ENCODE measurements at places on chromosomes 6 and 20.

- DNase-seq = no peak
These were observed 104.6 kb downstream of the TFAP2A start for GRCh38 chr6:10310330-10310653.

DNA sequence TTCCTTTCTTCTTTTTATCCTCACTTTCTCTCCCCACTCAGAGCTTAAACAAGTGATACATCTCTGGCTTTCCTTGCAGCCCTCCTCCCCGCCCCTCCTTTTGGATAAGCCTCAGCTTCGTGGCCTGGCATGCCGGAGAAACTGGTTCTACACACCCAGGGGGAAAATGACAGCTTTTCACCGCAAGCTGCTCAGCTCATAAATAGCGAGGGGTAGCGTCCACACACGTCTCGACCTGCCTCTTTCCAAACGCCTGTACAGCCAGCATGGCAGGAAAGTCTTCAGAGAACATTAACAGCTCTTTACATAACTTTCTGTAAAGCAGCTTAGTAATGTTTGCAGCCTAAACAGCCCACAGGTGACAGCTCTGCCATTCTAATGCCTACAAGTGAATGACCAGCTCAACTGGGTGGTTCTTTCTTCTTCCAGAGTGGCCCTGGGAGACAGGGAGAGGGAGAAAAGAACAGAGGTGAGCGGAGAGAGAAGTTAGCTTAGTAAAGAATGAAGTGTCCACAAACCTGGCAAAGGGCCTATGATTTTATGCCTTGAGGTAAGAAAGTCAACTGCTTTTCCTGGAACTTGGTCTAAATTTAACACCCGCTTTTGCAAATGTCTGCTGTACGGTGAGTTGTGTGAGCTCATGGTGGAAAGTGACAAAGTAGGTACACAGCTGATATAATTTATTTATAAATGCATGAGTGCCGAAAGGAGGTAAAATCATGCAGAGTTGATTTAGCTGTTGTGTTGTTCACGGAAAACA, 251.5 kb downstream of the TFAP2A start:
- DNase-seq = no peak

GRCh38 chr6:5160206-5160605, 75.1 kb downstream of the PPP1R3G start:
- no peak for DNase-seq

GRCh38 chr6:16681260-16681873, 79.9 kb downstream of the ATXN1 start:
- DNase-seq = no peak

DNA sequence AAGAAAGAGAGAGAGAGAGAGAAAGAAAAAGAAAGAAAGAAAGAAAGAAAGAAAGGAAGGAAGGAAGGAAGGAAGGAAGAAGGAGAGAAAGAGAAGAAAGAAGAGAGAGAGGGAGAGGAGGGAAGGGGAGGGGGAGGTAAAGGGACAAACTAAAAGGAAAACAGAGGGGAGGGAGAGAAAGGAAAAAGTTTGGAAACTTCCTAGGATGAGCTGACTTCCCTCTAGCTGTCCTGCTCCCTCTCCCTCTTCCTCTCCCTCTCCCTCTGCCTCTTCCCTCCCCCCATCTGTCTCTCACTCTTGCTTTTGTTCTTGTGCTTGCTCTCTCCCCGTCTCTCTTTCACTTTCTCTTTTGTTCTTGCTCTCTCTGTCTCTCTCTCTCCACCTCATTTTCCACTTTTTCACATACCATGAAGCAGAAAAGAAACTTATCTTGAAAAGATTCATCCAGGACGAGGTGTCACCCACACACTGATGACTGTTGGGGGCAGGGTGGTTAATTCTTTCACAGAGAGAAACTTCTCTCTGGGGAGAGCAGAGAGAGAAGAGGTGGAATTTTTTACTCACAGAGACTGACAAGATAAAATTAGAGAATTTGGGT, 56.4 kb upstream of the DUSP22 start:
- no peak for DNase-seq

GRCh38 chr6:132872923-132873322, 58.6 kb downstream of the RPS12 start:
- peak; percentile 3 for DNase-seq

- DNase-seq = no peak
These were observed 4.0 kb upstream of the ADGRF5 start for GRCh38 chr6:46925563-46926253.

DNA sequence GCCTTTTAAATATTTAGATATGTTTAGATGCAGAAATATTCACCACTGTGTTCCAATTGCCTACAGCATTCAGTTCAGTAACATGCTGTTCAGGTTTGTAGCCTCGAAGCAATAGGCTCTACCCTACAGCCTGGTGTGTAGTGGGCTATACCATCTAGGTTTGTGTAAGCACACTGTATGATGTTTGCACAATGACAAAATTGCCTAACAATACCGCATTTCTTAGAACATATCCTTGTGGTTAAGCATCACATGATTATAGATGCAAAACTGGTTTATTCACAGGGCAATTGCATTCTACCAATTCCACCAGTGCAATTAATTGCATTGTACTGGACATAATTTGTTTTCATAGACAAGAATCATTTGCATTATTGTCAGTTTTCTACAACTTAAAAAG, 7.9 kb upstream of the SLC22A16 start:
- DNase-seq = no peak

- DNase-seq = no peak
These were observed 303.7 kb downstream of the ESR1 start for GRCh38 chr6:152110886-152111820.

DNA sequence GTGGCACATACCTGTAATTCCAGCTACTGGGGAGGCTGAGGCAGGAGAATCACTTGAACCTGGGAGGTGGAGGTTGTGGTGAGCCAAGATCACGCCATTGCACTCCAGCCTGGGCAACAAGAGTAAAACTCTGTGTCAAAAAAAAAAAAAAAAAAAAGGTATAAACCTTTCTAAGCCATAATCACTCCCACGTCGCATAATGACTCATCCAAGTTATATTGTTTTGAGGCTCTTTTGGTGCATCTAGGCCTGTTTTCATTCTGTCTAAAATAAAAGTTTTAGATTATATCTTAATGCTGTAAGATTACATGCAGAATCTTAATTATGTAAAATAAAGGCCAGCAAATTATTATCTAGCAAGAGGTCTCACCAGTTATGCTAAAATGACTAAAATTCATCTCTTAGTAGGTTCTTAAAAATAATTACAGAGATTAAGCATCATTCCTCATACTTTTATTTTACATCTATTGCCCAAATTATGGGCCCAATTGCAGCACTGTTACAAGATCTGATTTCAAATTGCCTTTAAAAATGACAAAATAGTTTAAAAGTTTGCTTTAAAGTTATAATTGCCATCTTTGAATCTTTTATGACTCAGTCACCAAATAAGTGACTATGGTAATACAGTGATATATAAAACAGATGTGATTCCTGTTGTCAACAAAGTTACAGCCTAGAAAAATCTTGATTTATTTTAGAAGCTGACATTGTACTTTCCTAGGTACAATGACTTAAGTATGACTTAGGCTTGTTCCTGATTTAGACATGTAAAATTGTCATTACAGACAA, 10.4 kb upstream of the SUMO4 start:
- no peak for DNase-seq

DNA sequence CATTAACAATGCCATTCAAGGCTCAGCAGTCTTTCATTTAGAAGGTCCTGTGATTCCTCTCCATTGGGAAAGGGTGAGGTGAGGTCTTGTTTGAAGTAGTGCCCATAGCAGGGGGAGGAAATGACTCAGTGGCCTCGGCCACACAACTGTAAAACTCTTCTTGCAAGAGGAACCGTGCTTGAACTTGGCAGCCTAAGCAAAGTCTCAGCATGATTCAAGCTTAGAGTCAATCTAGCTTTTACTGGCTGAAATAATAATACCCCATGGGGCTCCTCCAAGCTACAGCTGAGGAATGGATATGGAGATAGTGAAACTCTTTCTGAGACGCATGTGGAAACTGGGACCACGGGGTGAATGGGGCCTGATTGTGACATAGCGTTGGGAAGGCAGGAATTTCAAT, 428.2 kb downstream of the BMP2 start:
- no peak for DNase-seq

GRCh38 chr6:150451807-150452427, 83.1 kb downstream of the IYD start:
- no peak for DNase-seq

- DNase-seq = no peak
These were observed 36.2 kb upstream of the IL17A start for GRCh38 chr6:52149949-52150348.

DNA sequence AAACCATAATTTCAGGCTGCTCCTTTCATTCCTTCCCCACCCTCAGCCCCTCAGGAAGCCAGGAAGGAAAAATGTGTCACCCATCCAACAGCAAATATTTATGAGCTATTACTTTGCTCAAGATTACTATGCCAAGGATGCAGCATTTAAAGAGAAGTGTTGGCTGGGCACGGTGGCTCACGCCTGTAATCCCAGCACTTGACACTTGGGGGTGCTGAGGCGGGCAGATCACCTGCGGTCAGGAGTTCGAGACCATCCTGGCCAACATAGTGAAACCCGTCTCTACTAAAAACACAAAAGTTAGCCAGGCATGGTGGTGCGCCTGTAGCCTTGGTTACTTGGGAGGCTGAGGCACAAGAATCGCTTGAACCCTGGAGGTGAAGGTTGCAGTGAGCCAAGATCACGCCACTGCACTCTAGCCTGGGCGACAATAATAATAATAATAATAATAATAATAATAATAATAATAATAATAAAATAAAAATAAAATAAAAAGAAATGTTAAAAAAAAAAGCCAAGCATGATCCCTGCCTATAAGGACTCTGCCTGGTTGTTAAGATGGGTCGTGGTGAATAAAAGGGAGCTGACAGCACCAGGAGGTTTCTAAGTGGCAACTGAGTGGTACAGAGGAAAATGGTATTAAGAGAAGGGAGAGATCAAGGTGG, 20.5 kb upstream of the TIAM2 start:
- no peak for DNase-seq

GRCh38 chr6:156658966-156659821, 118.0 kb upstream of the ARID1B start:
- DNase-seq = no peak

- DNase-seq = no peak
These were observed 113.1 kb downstream of the TIAM2 start for GRCh38 chr6:155108070-155108820.

DNA sequence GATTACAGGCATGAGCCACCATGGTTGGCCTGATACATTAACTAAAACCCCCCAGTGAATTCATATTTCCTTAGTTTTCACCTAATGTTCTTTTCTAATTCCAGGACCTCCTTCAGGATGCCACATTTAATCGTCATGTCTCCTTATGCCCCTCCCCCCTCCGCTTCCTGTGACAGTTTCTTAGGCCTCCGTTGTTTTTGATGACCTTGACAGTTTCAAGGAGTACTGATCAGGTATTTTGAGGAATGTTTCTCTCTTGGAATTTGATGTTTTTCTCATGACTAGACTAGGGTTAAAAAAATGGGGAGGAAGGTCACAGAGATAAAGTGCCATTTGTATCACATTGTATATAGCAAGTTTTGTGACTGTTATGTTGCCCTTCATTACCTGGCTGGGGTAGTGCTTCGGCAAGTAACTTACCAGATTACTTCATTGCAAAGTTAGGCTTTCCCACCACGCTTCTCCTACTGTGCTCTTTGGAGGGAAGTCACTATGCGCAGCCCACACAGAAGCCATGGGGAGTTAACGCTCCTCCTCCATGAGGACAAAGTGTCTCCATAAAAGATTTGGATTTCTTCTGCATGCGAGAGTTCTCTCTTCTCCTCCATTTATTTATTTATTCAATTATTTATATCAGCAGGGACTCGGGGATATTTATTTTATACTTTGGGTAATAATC, 99.5 kb downstream of the NCR2 start:
- DNase-seq = no peak

- no peak for DNase-seq
These were observed 22.7 kb downstream of the COL11A2 start for GRCh38 chr6:33169291-33170175.

- DNase-seq = no peak
These were observed 95.5 kb downstream of the FOXC1 start for GRCh38 chr6:1705183-1705582.

DNA sequence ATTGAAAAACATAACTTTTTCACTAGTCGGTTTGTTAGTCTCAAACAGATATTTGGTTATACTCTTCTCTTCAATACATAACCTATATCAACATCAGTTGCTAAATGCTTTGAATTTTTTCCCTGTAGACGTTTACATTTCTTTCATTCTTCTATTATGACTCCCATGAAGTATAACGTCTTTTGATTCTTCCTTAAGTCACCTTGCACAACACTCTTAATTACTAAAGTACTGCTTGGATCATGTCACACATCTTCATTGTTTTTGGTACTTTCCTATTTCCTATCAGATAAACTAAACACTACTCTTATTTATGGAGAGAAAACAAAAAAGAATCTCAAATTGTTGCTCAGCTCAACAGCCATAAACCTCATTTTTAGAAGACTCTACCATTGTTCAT, 23.0 kb upstream of the BMP5 start:
- no peak for DNase-seq

DNA sequence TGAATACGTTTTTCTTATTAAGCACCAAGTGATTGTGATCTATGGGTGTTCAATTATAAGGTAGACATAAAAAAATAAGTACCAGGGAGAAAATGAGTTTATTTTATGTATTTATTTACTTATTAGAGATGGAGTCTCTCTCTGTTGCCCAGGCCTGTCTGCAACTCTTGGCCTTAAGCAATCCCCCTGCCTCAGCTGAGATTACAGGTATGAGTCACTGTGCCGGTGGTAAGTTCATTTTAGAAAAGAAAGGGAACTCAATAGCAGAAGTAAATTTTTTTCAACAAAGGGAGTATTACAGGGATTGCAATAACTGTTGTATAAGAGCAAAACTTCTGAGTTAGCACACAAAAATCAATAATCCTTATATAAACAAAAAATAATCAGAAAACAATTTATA, 98.7 kb upstream of the FUT9 start:
- DNase-seq = no peak

DNA sequence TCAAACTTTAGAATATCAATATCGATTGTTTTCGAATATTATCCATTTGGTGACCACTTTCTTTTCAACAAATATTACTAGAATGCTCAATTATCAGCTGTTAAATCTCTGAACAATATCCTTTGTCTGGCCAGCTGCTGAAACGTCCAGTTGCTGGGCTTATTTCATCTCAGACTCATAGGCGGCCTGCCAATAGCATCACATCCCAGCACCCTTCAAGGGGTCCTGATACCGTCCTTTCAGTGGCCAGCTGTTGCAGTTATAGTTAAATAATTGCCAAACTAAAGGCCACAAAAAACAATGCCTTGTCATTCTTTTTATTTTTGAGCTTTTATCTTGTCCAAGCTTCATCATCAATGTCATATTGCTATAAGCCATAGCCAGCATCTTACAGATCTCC, 1006.8 kb upstream of the MANEA start:
- no peak for DNase-seq

GRCh38 chr6:43916924-43917877, 147.2 kb downstream of the VEGFA start:
- no peak for DNase-seq

- no peak for DNase-seq
These were observed 27.0 kb upstream of the ADGRF5 start for GRCh38 chr6:46948699-46949098.

DNA sequence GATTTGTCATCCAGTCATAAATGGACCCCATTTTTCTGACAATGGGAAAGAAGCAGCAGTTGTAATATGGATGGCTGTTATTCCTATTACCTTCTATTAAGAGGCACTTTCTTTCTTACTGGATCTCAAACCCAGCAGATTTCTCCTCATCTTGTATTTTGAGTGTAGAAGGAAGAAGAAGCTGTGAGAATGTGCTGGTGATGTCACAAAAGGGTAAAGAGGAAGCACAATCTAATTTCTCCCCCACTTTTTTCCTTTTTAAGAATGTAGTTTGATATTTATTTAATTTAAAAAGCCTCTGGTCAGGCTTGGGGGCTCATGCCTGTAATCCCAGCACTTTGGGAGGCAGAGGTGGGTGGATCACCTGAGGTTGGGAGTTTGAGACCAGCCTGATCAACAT, 100.0 kb upstream of the JARID2 start:
- DNase-seq = no peak
